NCI-H2029 treated with DMSO at 0.1 percent for 48 hours (cell line): ENCODE measurements at places on chromosomes 3 and 15.
A peak's percentile ranks its signal among the peaks of the same experiment; 100 is the strongest.

DNA sequence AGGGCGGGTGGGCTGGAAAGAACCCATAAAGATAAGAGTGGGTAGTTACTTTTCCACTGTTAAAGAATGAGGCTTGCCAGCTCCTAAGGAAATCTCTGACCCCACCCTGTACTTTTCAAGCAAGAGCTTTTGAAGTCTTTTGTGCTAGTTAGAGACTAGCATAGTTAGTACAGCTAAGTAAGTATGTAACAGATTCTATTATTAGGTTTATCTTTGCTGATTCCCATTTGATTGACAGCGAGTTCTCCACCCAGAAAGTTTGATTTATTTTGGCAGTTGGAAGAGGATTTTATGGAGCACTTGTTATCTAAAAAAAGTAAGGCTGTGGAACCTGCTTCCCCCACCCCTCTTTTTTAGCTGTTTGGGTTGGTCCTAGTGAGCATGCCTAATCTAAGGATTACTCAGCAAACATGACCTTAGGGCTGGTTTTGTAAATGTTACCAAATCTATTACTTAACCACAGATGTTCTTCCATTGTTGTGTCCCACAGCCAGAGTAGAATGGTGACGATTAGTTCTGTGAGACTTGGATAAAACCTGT lies 57.6 kb downstream of the FNDC3B start:
- DNase-seq = no peak

- no peak for DNase-seq
Observed at GRCh38 chr3:196179380-196180308, 31.6 kb downstream of the ZDHHC19 start.

DNA sequence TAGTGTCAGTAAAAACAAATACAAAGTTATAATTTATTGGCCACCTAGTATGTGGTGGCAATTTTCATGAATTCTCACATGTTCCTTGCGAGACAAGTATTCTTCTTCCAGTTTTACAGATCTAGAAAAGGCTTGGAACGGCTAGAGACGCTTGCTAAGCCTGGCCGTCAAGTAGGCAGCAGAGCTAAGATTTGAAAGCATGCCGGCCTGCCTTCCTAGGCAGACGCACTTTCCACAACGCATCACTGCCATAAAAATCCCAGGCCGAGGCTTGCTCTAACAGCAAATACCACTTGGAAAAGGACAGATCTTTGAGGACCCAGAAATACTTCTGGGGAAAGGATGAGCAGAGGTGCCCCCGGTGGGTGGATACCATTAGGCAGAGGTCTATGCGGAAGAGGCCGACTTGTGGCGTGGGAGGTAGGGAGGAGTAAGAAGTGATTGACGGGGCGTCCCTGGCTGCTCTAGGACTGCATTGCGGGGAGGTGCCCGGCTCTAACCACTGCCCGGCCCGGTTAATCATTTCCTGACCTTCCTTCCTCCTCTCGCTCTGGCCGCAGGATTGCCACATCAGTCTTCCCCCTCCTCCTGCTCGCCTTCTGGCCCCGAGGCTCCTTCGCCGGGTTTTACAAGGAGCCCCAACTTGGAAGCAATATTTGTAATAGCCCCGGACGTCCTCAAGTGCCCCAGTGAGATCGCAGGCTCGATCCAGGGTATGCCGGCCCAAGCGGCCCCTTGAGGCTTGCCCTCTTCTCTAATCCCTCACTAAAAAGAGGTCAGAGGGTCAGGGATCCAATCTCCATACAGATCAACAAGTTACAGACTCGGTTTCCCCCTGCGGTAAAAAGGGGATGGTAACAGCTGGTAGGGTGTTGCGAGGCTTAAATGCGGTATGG lies 1.3 kb upstream of the USP3 start:
- no peak for DNase-seq

DNA sequence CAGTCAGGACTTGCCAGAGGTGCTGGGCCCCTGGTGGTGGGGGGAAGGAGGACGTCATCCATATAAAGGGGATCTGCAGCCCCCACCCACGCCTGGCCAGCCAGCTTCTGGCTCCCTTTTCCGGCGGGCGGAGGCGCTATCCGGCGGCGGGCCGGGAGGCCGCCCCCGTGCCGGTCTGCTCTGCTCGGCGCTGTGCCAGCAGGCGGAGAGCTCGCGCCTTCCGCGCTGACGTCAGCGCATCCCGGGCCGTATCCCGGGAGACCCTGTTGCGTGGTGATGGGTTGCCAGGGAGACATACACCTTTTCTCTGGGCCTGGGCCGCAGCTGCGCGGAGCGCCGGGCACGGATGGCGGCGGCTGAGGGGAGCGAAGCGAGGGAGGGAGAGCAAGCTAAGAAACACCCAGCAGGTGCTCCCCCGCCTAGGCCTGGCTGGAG lies 1.1 kb downstream of the FAM131A start:
- peak; percentile 71 for DNase-seq

- peak; percentile 20 for DNase-seq
Observed at GRCh38 chr3:127547761-127548605, 42.5 kb downstream of the TPRA1 start.

GRCh38 chr15:38698254-38698653 lies 133.6 kb upstream of the RASGRP1 start:
- no peak for DNase-seq

DNA sequence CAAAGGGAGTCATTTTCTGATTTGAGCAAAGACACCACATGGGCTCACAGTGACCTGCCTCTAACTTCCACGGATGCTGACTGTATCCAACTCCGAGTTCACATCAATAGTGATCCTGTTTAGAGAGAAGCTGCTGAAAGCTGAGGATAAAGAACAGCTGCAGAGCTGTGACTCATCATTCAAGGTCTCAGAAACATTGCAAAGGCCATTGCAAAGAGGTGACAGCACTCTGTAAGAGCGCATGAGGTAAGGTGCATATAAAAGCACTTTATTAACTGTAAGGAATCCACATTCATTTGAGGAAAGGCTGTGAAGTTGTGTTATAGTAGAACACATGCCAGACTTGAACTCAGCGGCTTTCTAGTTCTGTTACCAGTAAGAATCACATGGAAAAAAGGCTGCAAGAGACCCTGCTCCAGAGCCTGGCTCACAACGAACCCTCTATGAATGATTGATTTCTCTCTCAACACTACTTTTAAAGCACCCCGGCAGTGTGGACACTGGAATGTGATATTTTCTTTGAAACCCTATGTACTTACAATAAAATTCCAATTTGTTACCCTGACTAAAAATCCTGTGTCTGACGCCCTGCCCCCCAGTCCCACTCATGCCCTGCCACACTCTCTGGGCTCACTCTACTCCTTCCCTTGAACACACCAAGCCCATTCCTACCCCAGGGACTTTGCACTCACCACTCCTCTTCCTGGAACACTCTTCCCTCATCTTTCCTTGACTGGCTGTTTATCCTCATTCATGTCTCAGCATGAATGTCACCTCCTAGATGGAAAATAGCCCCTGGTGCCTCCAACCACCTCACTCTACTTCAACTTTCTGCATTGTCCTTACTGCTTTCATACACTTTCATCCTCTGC lies 111.2 kb downstream of the LSM3 start:
- no peak for DNase-seq

DNA sequence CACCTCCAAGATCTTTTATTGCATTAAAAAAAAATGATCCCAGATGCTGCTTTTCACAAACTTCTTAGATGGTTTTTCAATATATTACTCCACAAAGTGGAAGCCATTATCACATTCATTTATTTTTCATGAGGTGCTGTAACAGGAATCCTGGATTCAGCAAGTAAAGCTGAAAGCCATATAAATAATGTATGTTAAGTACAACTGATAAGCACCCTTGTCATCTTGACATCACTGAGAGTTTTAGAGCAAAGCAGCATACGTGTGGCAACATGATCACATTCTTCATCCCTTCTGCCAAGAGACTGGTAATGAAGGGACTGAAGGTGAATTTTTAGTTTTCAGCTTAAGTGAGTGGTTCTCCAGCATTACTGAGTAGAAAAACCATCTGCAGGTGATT lies 44.9 kb upstream of the LRRFIP2 start:
- no peak for DNase-seq

- peak; percentile 21 for DNase-seq
Observed at GRCh38 chr3:197298945-197299854, 788 bp upstream of the DLG1 start.

GRCh38 chr3:44240061-44240460 lies 1.6 kb upstream of the TOPAZ1 start:
- DNase-seq = no peak

- DNase-seq = no peak
Observed at GRCh38 chr3:128060473-128061381, 8.5 kb downstream of the SEC61A1 start.

DNA sequence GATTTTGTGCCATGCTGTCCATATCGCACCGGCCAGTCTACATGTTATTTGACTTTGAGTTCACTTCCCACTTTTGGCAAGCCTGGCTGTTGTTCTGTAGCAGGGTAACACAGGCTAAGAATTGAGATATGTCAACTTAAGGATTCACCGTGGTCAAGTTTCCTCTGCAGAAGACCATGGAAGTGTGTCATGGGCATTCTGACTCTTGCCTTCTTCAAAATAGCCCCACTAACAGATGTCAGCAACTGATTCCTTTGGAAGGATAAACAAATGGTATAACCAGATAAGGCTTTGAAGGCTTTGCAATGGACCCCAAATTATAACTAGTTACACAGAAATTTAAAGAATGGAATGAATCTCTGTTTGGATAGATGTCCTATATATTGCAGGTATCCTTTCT lies 20.1 kb upstream of the CD47 start:
- DNase-seq = no peak

GRCh38 chr3:109045271-109046040 lies 72.5 kb downstream of the MORC1 start:
- DNase-seq = no peak

GRCh38 chr15:79054350-79054749 lies 36.2 kb downstream of the RASGRF1 start:
- no peak for DNase-seq

- no peak for DNase-seq
Observed at GRCh38 chr3:107894998-107895397, 195.8 kb downstream of the CD47 start.

DNA sequence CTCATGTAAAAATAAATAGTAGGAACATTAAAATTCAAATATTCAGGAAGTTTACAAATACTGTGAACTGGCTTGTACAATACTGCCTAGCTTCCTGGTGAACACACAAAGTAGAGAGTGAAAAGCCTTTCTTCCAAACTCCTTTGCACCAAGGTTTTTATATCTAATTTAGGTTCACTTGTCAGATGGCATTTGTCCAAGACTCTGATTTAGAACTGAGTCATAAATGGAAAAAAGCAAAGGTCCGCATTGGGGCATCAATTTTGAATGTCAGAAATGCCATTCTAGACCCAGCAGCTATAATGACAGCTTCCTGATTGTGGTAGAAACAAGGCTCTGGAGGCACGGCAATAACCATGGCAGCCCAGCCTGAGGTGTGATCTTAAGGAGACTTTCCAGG lies 160.7 kb downstream of the PDE8A start:
- DNase-seq = no peak

- no peak for DNase-seq
Observed at GRCh38 chr15:78317145-78317836, 17.9 kb upstream of the SKIC8 start.

DNA sequence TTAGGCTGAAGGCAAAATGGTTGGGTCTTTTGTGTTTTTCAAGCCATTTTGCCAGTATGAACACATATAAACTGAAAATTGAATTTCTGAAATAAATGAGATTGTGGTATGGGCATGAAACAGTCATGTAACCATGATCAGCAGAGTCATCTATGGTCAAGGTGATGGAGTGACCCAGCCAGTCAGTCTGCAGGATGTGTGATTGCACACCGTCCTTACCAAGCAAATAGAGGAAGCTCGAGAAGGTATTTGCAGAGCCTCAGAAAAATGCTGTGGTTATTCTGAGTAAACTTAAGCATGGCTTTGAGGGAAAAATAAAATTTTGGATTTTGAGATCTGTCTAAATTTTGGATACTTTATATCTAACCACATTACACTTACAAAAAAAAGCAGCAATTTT lies 95.9 kb upstream of the RNF7 start:
- no peak for DNase-seq

DNA sequence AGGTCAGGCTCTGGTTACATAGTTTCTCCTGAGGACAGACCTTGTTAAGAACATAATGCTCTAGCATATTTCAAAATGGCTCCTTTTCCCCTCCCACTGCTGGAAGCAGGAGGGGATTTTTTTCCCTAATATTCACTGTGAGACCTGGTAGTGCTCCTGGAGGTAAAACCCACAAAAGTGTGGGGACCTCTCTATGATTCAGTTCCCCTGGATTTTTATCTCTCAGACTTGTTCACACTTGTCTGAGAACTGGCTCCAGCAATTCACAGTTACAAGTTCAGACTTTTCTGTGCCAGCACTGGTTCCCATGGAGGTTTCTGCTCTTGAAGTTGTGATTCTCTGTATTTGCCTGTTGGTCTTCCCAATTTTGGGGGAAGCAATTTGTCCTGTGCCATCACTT lies 36.3 kb upstream of the PCOLCE2 start:
- no peak for DNase-seq

DNA sequence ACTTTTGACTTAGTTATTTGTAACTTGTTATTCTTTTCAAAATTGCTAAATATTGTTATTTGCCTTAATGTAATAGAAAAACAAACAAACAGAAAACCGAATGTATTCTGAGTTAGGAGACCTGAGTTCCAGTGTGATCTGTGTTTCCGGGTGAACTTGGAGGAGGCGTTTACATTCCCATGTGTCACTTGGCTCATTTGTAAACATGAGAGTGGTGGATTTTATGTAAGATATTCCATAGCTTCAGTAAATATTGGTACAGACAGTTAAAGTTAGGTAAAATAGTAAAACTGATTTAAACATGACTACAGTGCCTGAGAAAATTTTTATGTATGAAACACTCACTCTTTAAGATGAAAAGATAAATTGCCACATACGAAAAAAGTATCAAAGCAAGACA lies 287.3 kb upstream of the POU1F1 start:
- DNase-seq = no peak

DNA sequence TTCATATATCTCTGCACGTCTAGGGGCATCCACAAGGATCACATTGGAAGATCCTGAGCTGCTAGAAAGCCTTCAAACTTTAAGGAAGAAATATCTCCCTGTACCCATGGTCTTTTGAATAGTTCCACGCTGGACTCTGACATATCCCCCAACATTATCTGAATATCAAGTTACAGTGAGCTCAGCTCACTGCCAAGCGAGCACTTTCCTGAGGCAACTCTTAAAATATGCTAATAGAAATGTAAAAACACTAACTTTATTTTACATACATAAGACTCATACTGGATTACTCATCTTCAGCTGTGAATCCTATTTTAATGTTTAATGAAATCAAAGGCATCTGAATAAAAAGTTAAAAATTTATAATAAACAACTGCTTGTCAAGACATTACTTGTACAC lies 420.2 kb upstream of the CCDC54 start:
- DNase-seq = no peak

- no peak for DNase-seq
Observed at GRCh38 chr3:71372911-71373637, 210.5 kb downstream of the FOXP1 start.

- no peak for DNase-seq
Observed at GRCh38 chr15:62993066-62993465, 49.5 kb upstream of the TPM1 start.

DNA sequence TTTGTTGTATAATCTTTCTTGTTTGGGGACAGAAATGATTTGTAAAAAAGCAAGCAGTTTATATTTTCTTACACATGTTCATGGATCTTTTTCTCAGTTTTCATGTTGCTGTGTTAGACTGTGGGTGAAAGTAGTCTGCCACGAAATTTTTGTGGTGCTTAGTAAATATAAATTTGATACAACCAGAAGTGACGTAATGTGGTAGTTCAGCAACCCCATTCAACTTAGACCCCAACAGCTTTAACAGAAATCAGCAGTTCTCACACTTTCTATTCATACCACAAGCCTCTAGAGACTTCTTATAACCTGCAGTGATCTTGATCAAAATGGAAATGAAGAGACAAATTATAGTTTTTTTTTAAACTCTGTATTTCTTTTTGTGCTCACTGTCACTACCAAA lies 120.2 kb upstream of the IGSF10 start:
- no peak for DNase-seq

- DNase-seq = no peak
Observed at GRCh38 chr15:74907163-74907870, 666 bp upstream of the FAM219B start.
